ENCODE measurements at places on chromosomes 6 and 20. TPM values are rescaled to one million over a fixed set of nuclear protein-coding genes. Genes with fewer than 3 reads are reported as not detected.

The STK35 gene
- total RNA-seq = 13.0 TPM

The LAMA2 gene
- total RNA-seq = 42.1 TPM

The FNDC11 gene
- total RNA-seq = 0.32 TPM

The HIVEP1 gene
- total RNA-seq = 25.7 TPM

- H3K27ac ChIP-seq = no peak overlapping the region
- no peak for DNase-seq
- H3K4me1 ChIP-seq = no peaks in the 10 kb centered on the region
- no peak overlapping the region for H3K4me3 ChIP-seq
Measured at GRCh38 chr20:56212091-56212490, 36.4 kb upstream of the MC3R start.

- DNase-seq = no peak
- peaks cover 16% of the 10 kb centered on the region for H3K4me1 ChIP-seq
Measured at GRCh38 chr6:27138406-27138805, 109.1 kb upstream of the PRSS16 start.

DNA sequence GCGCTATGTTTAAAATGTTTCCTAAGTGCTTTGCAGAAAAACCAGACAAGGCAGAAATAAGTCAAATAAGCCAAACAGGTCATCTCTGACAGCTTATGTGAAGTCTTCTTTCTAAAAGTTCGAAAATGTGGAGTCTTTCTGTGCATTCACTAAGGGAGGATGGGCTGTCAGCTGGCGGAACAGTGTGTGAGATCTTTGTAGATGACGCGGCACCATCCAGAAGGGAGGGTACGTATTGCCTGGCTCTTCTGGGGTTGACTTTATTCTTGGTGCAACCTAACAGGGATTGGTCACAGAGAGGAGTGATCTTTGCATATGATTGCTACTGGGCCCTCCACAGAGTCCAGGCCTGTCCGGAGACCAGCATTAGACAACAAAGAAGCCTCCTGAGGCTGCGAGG, 114.5 kb upstream of the EDN1 start:
- no peaks in the 10 kb centered on the region for H3K4me1 ChIP-seq
- H3K27me3 ChIP-seq = no peaks in the 10 kb centered on the region
- H3K27ac ChIP-seq = no peak overlapping the region
- no peaks in the 10 kb centered on the region for H3K36me3 ChIP-seq
- DNase-seq = no peak

DNA sequence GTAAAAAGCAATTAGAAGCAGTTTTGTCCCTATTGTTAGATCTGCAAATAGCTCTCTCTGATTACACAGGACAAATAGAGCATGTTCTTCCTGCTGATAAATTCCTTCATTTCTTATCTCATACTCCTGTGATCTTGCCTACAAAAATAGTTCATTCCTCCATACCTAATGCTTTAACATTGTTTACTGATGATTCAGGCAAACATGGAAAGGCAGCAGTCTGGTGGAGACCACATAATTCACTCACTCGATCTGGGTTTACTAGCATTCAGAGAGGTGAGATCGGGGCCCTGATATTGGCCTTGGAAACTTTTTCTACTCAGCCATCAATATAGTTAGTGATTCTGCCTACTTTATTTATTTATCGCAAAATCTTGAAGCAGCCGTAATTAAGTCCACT, 20.2 kb downstream of the HLA-DPA1 start:
- no peaks in the 10 kb centered on the region for H3K36me3 ChIP-seq
- DNase-seq = no peak
- no peaks in the 10 kb centered on the region for H3K4me1 ChIP-seq
- H3K27me3 ChIP-seq = peaks cover 5% of the 10 kb centered on the region
